Stimulated activated CD4-positive, alpha-beta T cell treated with anti-CD3 and anti-CD28 coated beads, Interleukin-12 subunit alpha, Interleukin-12 subunit beta, amount 100 ng/mL, for 24 hours (primary cell): ENCODE measurements at places on chromosomes 3 and 15.

GRCh38 chr15:51229907-51230330, 108.5 kb downstream of the CYP19A1 start:
- DNase-seq = no peak

GRCh38 chr15:82647835-82648256, 683 bp upstream of the CPEB1 start:
- peak; percentile 33 for DNase-seq

DNA sequence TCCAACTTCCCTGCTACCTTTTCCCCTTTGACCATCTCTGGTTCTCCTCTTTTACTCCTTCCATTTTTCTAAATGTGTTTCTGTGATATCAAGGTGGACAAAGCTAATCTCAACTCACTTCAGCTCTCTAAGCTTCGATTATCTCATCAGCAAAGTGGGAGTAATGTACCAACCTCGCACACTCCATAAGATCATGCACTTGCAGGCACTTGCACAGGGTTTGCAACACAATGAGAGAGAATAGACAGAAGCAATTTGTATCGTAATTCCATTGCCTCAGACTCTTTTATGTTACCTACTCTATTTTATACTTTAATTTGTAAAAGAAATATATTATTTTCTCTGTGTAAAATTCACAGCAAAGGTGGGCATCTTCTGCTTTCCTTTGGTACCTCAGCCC, 7.0 kb upstream of the POLQ start:
- DNase-seq = no peak

DNA sequence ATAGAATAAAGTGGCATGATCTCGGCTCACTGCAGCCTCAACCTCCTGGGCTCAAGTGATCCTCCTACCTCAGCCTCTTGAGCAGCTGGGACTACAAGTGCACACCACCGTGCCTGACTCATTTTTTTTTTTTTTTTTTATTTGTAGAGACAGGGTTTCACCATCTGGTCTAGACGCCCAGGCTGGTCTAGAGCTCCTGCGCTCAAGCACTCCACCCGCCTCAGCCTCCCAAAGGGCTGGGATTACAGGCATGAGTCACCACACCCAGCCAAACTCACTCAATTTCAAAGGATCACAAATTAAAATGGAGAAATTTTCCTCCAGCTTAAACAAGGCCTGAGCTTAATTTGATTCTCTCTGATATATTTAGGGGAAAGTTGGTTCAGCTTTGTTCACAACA, 27.3 kb upstream of the NMB start:
- no peak for DNase-seq

- no peak for DNase-seq
Observed at GRCh38 chr3:62805580-62806277, 69.5 kb downstream of the CADPS start.

GRCh38 chr3:52483577-52484381, 11.4 kb upstream of the STAB1 start:
- DNase-seq = no peak

- no peak for DNase-seq
Observed at GRCh38 chr3:99966662-99967416, 147.5 kb downstream of the FILIP1L start.

- DNase-seq = no peak
Observed at GRCh38 chr15:40902605-40903561, 8.6 kb downstream of the VPS18 start.
